ENCODE measurements at places on chromosomes 16 and 17. TPM values are rescaled to one million over a fixed set of nuclear protein-coding genes. Genes with fewer than 3 reads are reported as not detected.

The PIGS gene
- total RNA-seq = 19.3 TPM

The TBX4 gene
- total RNA-seq = 0.69 TPM

The C17orf113 gene
- total RNA-seq = 1.8 TPM

The PARD6A gene
- total RNA-seq = 0.69 TPM

The RNF222 gene
- 3.3 TPM for total RNA-seq

The IL34 gene
- 10.2 TPM for total RNA-seq

The SLC5A11 gene
- total RNA-seq = not detected

The NOTUM gene
- 1.7 TPM for total RNA-seq

The ABCC6 gene
- total RNA-seq = 1.9 TPM

The HID1 gene
- total RNA-seq = 4.0 TPM

The CMTM2 gene
- 2.5 TPM for total RNA-seq

The SLC6A2 gene
- total RNA-seq = 4.1 TPM

The CDK5R1 gene
- total RNA-seq = 1.6 TPM

The CBFA2T3 gene
- 1.7 TPM for total RNA-seq

The AOC3 gene
- 38.1 TPM for total RNA-seq

The SYCE1L gene
- 0.99 TPM for total RNA-seq

The DNAH9 gene
- 2.7 TPM for total RNA-seq

Data from skin of body (tissue), 3 donors.